ENCODE measurements at places on chromosomes 1 and 21. TPM values are rescaled to one million over a fixed set of nuclear protein-coding genes. Genes with fewer than 3 reads are reported as not detected.

FCGR2B gene
- total RNA-seq, result not detected

- peaks cover 11% of the 10 kb centered on the region for H3K4me1 ChIP-seq
- no peak overlapping the region for H3K27ac ChIP-seq
- DNase-seq, result no peak
- no peak overlapping the region for H3K4me3 ChIP-seq
- no peaks in the 10 kb centered on the region for H3K27me3 ChIP-seq
Measured at GRCh38 chr1:109632671-109633346, 13.2 kb downstream of the AMPD2 start.

C2CD2 gene
- 11.1 TPM for total RNA-seq

DNA sequence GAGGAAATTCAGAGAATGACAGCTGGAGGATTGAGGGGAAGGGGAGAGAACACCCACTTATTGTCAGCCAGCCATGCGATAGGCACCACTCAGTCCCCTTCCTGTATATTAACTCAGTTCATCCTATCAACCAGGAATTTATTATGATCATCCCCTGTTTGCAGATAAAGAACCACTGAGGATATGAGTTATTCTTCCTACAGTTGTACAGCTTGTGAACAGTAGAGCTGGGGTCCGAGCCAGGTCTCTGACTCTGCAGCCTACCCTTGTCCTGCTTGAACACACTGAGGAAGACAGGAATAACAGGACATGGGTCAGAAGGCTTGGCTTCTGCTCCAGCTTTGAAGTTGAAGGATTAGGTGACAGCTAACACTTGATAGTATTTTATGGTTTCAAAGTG, 42.0 kb upstream of the SCMH1 start:
- H3K27me3 ChIP-seq, result peaks cover 13% of the 10 kb centered on the region
- no peaks in the 10 kb centered on the region for H3K4me1 ChIP-seq
- H3K36me3 ChIP-seq, result no peaks in the 10 kb centered on the region
- H3K27ac ChIP-seq, result no peak overlapping the region

NBPF19 gene
- 20.3 TPM for total RNA-seq

Data from activated T-helper 2 cell treated with anti-CD3 and anti-CD28 coated beads, Interferon-gamma antibody, Interleukin-2, Interleukin-4, amounts not matched to agents 10 μg/mL and 5 μg/mL and 100 μg/mL, durations not matched to agents 14 hours and 24 hours and 36 hours (primary cell).